ENCODE measurements at places on chromosomes 3 and 15.
A peak's percentile ranks its signal among the peaks of the same experiment; 100 is the strongest.

DNA sequence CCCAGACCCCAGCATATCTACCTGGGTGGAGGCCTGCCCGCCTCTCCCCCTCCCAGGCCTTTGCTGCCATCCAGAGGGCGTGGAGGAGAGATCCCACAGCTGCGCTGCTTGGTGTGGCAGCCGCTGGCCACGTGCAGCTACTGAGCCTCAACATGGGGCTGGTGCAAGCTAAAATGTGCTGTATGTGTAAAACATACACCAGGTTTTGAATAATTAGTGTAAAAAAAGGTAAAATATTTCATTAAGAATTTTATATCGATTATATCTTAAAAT is 95.8 kb downstream of the SEC22A start:
- no peak for DNase-seq

- DNase-seq = no peak
Measured at GRCh38 chr15:30940359-30940758, 36.6 kb downstream of the FAN1 start.

DNA sequence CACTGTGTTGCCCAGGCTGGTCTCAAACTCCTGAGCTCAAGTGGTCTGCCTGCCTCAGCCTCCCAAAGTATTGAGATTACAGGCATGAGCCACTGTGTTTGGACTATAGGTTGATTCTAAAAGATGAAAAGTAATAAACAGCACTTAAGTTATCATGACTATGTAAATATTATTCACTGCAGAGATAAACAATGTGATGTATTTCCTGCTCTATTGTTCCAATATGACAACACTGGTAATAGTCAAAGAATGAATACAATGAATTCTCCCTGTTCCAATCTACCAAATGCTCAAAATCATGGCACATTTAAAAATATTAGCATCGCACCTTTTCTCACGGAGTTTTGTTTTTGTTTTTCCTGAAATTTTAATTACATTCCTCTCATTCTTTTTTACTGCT is 36.8 kb upstream of the TBL1XR1 start:
- DNase-seq = no peak

DNA sequence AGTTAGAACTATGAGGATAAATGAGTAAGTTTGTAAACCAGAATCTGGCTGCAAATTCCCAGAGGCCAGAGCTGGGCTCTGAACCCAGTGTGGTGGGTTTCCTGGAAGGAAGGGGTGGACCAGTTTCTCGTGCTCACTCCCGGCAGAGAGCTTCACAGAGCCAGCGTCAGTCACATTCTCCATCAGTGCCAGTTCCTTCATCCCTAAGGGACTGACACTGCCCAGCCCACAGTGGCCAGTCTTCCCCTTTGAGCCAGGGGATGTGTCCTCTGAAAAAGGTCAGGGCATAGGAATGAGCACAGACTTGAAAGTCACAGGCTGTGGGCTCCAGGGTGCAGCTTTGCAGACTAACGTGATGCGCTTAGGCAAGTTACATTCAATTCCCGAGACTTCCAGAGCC is 135.8 kb upstream of the HACD2 start:
- DNase-seq = no peak

DNA sequence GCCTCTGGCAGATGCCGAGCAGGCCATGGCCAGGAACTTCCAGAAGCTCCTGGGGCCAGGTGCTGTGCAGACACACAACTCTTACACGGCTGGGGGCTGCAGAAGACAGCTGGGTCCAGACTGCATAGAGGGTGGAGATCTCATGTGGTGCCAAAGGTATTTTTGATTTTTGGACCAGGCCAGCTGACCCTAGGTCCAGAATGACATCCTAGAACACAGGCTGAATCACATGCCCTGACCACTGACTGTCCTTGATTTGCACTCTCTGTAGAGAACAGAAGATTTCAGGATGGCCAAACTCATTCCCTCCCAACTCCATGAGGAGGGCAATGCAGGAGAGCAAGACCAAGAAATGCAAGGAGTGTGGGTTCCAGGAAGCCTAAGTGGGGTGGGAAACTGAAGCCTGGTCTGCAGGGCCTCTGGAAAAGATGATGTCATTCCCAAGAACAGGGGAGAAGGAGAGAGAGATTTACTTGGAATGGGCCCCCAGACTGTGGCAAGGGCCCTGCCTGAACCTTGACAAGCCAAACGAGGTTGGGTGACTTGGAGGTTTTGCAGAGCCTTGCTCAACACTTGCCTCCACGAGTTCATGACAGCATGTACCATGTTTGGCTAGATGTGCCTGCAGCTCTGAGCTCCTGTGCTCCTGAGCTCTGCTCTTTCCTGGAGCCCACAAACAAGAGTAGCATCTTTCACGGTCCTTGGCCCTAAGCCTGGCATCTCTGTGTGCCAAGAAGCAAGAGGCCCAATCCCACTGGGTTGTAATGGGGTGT is 38.5 kb upstream of the CTSH start:
- DNase-seq = no peak

GRCh38 chr15:98643115-98643514 is 5.2 kb upstream of the IGF1R start:
- no peak for DNase-seq

DNA sequence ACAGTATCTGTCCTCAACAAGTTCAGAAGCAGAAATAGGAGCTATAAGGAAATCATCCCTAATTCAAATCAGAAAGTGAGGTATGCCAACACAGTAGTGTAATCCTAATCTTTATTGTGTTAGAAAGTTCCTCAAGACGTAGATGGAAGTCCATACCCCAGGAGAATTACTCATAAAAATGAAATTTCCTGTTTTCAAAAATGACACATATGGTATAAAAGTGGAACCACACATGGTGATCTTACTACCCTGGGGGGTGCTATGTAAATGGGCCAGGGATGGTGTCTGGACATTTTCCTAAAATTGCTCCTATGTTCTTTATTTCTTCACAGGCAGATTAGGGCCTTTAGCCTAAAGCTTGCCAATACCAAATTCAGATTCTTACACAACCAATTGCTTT is 204.1 kb downstream of the ARRDC4 start:
- no peak for DNase-seq

GRCh38 chr3:191361456-191361855 is 31.1 kb upstream of the UTS2B start:
- DNase-seq = no peak

DNA sequence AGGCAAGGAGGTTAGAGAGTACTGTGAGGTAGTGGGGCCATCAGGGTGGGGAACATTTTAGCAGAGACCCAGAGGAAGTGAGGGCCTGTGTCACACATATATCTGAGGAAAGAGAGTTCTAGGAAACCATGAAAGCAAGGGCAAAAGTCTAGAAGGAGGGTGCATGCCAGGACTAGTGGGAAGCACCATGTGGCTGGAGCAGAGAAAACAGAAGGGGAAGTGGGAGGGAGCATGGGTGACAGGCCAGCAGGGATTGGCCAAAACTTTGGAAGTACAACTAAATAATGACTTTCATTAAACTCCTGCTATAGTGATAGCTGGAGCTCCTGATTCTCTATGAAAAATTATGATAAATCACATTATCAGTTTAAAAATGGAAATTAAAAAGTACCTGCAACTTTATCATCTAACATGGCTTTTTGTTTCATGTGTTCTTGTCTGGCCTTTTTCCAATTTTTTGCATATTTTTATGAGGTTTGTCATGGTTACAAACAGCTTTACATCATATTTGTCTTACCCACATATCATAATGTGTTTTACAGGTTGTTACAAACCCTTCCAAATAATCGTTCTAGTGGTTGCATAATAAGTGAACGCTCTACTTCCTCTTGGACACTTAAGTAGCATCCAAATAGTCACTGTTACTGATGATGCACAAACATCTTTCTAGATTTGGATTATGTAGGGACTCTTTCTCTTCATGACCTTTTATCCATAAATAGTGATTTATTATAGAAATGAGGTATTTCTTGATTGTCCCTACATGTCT is 168.3 kb downstream of the NEK10 start:
- no peak for DNase-seq

DNA sequence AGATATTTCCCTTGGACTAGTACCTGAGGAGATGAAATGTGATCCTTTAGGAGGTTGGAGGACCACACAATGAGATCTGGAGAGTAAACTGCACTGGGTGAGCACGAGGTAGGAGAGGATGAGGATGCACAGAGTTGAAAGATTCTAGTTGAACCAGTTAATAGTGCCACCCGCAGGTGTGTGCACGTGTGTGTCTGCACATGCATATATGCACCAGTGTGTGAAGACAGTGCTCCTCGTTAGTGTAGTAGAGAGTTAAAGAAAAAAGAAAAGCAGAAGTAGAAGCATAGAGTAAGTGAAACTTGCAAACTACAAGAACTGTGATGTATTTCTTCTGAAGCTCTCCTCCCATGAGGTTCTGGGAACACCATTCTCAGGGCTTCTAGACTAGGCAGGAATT is 8.4 kb downstream of the MED12L start:
- no peak for DNase-seq

DNA sequence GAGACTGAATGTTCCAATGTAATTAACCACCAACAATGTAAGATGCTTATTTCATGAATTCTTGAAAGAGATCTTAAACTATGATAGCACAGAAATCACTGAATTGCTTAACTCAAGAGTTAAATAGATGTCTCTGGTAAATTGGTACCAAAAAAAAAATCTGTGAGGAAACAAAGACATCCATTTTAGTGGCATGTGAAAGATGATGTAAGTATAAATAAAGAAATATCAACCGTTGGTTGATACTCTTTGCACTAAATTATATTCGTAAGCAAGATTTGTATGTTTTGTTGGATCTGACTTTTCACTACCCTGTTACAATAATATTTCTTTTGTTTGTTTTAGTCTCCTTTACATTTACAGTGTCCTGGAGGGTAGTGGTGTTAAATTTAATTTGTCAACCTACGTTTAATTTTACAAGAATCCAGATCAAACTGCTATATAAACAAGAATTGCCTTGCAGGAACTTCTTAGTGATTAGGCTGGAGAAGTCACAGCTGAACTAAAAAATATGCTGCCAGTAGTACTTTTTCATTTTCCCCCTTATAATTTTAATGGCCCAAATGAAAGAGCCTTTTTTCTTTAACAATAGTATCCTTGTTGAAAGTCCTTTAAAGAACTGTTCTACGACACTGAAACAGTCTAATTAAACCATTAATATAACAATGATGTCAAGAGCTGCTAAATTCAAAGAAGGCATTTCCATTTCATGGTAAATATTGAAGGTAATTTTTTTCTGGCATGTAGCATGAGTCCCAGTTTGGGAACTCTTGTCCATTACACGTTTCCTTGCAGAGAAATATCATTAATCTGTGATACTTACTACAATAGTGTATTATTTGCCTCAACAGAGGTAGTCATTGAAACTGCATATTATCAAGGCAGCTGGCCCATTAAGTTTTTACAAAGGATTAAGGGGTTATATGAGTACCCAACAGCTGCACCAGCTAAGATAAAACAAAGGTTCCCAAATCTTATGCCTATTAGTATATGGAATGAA is 109.6 kb upstream of the PHLDB2 start:
- no peak for DNase-seq

DNA sequence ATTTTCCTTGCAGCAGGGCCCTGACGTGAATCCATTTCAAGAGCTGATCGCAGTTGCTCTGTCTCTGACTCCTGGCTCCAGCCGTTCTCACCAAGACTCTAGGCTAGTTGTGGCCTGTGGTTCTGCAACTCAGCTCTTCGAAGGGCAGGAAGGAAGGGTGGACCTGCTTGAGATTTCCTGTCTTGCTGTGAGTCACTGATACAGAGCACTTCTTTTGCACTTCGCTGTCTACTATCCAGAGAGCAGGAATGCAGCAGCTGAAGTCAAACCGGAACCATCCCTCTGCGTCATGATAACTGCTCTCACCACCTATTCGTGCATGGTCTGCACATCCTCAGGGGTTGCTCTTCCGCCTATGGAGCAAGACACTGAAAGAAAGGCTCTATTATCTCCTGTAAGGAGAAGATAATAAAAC is 59.7 kb downstream of the RAP2B start:
- peak; percentile 59 for DNase-seq

DNA sequence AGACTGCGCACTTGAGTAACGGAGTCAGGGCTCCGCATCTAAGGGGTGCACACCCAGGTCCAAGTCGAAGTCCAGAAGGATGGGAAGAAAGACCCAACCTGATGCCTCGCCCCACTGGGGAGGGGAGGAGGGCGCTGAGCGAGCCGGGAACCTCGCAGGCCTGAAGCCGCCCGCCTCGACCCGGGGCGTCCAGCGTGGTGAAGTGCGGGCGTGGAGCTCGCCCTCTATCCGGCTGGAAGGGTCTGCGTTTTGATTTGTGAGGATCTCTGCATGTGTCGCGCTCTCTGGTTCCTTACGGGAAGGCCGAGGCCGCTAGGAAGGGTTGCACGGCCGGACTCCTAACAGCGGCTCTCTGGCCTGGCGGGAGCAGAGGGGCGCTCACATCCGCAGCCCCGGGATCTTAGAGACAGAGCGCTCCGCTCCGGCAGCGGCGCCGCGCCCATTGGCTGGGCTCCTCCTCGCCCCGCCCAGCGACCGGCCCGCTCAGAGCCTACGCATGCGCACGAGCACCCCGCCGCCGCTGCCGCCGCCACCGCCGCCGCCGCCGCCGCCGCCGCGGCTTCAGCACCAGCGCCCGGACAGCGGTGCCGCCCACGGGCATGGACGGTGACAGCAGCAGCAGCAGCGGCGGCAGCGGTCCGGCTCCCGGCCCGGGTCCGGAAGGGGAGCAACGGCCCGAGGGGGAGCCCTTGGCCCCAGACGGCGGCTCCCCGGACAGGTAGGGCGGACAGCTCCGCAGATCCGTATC is at the start of gene DISP2:
TSS of gene DISP2 (plus strand) at position 497 of the 748 bp plus-strand sequence. CDS start at position 600, 103 bp downstream.
- DNase-seq = peak; percentile 88

- no peak for DNase-seq
Measured at GRCh38 chr3:25573386-25574171, 91.1 kb downstream of the TOP2B start.

- DNase-seq = no peak
Measured at GRCh38 chr3:128767094-128767750, 41.2 kb downstream of the RAB7A start.

DNA sequence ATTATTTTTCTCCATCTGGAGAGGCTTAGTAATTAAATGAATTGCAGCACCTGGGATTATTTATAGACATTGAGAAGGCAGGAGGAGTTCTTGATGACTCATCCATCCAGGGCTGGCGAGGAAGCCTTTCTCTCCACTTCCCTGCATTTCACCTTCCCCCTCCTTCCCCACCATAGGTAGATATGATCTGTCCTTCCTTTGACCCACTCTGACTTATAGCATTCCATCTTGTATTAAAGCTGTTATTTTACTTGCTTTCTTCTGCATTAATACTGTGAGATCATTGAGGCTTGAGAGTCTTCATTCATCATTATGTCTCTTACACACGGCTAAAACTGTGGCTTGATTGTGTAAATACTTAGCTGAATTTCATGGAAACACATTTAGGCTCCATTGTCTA is 288.8 kb downstream of the FEZF2 start:
- DNase-seq = no peak

GRCh38 chr15:25717457-25718168 is 145.5 kb downstream of the ATP10A start:
- DNase-seq = no peak
